ENCODE measurements at places on chromosomes 2 and 18.

GRCh38 chr18:2967820-2968219 is 45.1 kb downstream of the LPIN2 start:
- DNase-seq = no peak

- no peak for DNase-seq
These were observed 9.9 kb downstream of the NEU4 start for GRCh38 chr2:241818943-241819270.

DNA sequence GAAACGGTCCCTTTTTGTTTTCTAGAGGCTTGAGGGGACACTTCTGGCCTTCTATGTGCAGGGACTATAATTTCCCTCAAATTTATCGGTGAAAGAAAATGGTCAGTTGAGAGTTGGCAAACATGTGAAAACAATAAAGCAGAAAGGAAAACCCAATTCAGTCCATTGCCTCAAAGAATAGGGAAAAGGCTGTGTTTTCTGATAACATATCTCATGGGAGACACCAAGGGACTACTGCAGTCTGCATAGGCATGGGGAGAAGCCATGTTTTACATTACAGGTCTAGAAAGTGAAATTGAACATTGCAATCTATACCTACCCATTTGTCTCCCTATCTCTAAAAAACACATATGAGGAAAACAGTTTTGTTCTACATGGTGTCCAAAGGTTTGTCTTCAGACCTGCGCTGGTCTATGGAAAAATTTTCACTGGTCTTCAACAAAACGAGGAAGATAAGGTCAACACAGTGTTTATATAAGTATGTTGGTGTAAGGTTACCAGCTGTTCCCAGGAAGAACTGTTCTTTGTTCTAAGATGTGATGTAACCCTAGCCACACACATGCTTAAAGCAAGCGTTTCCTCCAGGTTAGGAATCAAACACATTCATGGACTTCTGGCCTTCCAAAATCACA is 179.7 kb downstream of the MREG start:
- DNase-seq = no peak

DNA sequence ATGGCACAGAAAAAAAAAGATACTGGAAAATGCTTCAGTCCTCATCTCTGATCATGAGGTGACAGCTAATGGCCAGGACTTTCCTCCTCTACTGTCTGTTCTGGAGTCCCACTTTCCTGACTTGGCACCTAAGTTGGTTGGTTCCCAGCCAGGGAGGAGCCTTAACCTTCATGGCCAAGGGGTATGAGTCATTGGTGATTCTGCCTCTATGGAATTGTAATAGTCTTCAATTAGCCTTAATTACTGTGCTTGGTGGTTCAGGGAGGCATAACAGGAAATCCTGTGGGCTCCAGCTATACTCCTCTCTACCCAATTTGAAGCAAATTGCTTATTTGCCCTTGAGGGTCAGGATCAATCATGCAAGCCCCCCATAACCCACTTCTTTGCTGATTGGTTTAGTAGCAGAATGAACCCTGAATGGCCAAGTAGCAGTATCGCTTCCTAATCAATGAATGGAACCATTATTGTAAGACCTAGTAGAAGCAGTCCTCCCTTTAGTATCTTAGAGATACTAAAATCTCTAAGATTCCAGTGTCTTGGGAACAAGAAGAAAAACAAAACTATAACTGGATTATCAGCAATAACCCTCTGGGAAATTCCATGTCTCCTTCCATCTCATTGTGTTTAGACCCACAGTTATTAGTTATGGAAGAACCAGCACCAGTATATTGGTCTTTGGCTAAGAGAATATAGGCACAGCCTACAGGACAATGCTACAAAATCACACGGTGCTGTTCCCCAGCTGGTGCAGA is 109.0 kb downstream of the COL6A3 start:
- no peak for DNase-seq

DNA sequence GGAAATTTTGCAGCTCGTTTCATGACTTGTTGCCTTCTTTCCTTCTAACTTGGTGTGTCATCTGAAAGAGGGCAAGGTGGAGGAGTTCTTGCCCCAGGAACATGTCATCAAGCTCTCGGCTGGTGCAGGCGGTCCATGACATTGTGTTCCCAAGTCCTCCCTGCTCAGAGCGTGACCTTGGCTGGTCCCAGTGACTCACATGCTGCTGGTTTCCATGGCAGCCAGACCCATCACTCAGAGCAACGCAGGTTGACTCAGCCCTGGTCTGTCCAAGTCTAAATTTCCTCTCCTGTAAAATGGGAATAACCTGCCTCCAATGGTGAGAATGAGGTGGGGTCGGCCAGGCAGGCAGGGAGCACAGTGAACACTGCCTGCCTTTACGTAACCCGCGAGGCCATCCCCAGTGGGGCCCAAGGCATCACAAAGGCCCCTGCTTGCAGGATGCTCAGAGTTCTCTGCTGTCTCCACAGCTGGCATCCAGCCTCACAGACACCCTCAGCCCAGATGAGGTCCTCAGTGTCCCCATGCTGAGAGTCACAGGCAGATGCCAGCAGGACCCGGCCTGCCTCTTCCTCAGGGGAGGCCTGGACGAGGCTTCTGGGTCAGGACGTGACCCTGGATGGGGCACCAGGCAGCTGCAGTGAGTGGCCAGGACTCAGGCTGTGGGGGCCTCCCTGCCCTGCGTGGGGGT is 143.7 kb downstream of the TPO start:
- no peak for DNase-seq

DNA sequence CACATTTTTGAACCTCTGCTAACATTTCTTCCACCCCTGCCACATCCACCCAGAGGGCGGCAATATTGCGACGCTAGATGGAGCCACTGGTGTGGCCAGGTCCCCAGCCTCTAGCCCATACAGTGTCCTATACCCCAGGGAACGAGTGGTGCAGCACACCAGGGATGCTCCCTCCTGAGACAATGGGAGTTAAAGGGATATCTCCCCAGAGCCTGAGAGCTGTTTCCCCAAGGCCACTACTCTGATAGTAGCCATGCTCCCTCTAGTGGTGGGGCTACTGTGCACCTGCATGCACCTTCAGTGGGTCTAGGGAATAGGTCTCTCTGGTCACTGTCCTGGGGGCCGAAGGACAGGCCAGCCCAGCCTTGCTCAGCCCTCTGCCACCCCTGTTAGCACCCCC is 336.4 kb upstream of the FSHR start:
- no peak for DNase-seq

GRCh38 chr2:69944756-69945155 is 16.7 kb downstream of the ASPRV1 start:
- DNase-seq = no peak

- DNase-seq = no peak
These were observed 304.0 kb downstream of the DYSF start for GRCh38 chr2:71757351-71757750.

- no peak for DNase-seq
These were observed 113.4 kb downstream of the MC4R start for GRCh38 chr18:60259052-60259681.

GRCh38 chr2:5254791-5255332 is 437.3 kb upstream of the SOX11 start:
- no peak for DNase-seq

DNA sequence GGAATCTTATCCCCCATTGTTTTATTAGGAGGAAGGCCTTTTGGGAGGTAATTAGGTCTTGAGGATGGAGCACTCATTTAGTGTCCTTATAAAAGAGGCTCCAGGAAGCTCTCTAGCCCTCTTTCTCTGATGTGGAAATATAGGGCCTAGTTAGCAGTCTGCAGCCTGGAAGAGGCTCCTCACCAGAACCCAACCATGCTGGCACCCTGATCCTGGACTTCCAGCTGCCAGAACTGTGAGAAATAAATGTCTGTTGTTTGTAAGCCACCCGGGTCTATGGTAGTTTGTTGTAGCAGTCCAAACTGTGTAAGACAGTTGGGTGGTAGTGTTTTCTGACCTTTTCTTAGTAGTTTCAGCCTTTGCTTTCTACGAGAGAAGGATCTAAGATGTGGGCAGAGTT is 100.7 kb downstream of the KIAA1328 start:
- no peak for DNase-seq

DNA sequence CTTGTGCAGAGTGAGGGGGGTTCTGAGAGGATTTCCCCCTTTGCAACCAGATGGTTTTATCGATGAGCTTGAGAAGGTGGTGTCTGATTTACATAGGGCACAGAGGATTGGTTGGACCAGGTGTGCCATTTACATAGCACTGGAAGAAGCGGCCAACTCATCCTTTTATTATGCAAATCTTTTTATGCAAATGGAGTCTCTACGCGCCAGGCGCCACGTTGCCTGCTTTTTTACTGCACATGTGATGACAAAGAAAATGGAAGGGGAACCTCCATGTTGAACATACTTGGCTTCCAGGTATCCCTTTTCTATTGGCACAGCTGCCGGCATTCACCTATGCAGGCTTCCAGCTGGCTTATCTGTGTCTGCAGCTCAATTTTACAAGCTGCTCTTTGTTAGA is 18.4 kb upstream of the TXNL4A start:
- DNase-seq = no peak

GRCh38 chr18:48910972-48911545 is 39.7 kb downstream of the SMAD7 start:
- no peak for DNase-seq

GRCh38 chr2:2960441-2961133 is 417.0 kb downstream of the EIPR1 start:
- DNase-seq = no peak

DNA sequence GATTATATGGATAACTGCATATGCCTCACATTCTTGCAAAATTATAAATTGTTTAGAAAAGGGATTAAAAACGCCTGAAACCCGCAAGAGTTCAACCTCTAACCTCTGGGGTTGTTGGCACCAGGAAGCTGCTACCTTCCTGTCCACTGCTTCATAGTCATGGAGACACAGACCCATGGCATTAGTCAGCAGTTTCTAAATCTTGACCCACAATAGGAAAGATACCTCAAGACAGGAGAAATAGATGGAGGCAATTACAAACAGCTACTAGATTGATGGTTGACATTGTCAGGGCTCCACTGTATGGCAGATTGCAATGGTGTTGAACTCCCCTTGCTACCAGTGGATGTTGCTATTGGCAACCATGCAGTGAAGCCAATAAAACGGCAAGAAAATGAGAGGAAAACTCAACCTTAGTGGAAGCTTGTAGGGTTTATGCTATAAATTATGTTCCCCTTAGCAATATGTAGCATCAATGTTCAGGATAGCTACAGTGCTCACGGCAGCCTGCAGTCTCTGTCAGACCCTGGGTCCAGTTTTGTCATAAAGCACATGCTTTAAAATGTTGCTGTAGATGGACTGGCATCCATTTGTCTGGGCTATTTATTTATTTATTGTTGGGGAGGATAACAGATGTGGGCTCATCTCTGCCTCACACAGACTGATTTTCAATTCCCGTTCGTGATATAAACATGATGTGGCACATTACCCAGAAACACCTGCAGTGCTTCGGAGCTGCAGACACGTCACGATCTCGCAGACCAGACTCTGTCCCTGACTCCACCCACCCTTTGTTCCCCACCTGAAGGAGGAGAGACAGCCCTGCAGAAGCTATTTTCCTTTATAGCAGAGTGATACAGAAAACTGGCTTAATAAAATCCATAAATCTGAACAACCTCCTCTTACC is 233.4 kb downstream of the AGPS start:
- no peak for DNase-seq

GRCh38 chr2:189570570-189571031 is 10.0 kb downstream of the SLC40A1 start:
- DNase-seq = no peak

- no peak for DNase-seq
These were observed 105.6 kb upstream of the STK17B start for GRCh38 chr2:196277002-196277401.

- peak; percentile 64 for DNase-seq
These were observed 1.1 kb upstream of the FARP2 start for GRCh38 chr2:241354668-241355658.

DNA sequence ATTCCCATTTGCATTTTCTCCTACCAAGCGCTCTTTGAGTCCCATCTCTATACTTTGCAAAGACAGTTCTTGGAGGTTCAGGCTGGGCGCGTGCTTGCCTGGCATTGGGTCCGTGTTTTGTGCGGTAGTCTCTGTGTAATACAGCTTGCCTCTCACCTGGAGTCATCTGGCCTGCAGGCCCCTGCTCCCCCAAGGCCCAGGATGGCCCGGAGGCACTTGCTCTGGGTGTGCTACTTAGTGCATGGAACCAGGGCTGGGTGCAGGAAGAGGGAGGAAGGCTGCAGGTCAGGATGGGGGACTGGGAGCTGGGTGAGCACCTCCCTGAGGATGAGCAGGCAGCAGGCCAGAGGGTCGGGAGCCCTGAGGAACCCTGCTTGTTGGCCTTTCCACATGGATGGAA is 220.9 kb downstream of the LDLRAD4 start:
- DNase-seq = no peak

- DNase-seq = no peak
These were observed 48.2 kb downstream of the LIPG start for GRCh38 chr18:49610022-49610445.

DNA sequence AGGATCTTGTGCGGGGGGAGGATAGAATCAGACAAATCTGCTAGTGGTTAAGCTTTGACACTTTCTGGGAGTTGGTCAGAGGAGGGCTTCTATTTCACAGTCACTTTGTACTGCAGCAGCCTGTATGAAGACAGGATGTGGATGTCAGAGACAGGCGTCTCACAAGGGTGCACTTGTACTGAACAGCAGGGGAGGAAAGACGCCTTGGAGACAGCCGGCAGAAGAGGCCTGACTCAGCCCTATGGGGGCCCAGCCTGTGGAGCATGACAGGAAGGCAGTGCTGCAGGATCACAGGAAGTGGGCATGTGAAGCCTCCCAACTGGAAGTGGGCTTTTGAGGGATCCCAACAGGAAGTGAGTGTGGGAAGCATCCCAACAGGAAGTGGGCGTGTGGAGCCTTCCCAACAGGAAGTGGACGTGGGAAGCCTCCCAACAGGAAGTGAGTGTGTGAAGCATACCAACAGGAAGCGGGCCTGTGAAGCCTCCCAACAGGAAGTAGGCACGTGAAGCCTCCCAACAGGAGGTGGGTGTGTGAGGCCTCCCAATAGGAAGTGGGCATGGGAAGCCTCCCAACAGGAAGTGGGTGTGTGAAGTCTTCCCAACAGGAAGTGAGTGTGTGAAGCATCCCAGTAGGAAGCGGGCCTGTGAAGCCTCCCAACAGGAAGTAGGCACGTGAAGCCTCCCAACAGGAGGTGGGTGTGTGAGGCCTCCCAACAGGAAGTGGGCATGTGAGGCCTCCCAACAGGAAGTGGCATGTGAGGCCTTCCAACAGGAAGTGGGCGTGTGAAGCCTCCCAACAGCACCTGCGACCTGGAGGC is 212.3 kb downstream of the SNTG2 start:
- no peak for DNase-seq

DNA sequence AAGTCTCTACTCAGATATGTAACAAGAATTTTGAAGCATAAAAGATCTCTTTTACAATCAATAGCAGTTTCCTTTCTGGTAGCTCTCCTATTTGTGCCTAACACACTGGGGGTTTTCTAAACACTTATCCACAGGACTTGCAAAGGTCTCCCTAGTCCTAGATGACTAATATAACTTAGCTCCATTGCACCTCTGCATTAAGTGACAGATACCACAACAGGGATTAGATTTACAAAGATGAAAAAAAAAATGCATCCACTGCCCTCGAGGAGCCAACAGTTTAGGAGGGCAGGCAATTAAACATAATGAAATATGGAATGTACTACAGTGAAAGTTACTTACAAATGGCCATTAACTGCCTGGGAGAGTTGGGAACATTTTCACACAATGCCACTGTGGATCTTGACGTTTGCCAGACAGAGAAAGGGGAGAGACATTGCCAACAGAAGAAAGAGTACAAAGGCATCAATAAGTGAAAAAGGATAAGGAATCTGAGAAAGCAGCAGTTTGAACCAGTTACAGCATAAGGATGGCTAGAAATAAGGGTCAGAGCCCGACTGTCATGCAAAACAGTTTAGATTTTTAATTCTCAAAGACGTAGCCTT is 14.3 kb downstream of the PPP3R1 start:
- DNase-seq = no peak

- no peak for DNase-seq
These were observed 81.3 kb downstream of the LIMS1 start for GRCh38 chr2:108615480-108616090.
